ENCODE measurements at places on chromosomes 2 and 18.

- DNase-seq, result no peak
These were observed 442.2 kb upstream of the RAB12 start for GRCh38 chr18:8167026-8167425.

GRCh38 chr2:120992791-120993555 lies 257.3 kb downstream of the GLI2 start:
- no peak for DNase-seq

DNA sequence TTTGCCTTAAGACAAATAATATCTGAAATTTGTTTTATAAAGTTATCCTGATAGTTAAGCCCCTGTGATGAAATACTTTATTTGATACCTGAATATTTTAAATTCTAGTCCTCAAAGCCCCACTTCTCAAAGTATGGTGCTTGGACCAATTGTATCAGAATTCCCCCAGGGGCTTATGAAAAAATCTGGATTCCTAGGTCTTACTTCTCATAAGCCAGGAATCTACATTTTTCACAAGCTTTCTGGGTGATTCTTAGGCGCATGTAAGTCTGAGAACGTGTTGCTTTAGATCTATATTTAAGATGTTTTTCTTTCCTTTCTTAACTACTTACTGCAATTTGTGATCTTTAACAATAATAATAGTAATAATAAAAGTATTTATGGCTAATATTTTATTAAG lies 53.1 kb downstream of the MYO1B start:
- DNase-seq, result no peak

- DNase-seq, result no peak
These were observed 66.7 kb downstream of the CDC42EP3 start for GRCh38 chr2:37604716-37605115.

- DNase-seq, result no peak
These were observed 116.8 kb upstream of the FSHR start for GRCh38 chr2:49271060-49271606.

GRCh38 chr2:133532919-133533318 lies 35.3 kb downstream of the NCKAP5 start:
- no peak for DNase-seq

DNA sequence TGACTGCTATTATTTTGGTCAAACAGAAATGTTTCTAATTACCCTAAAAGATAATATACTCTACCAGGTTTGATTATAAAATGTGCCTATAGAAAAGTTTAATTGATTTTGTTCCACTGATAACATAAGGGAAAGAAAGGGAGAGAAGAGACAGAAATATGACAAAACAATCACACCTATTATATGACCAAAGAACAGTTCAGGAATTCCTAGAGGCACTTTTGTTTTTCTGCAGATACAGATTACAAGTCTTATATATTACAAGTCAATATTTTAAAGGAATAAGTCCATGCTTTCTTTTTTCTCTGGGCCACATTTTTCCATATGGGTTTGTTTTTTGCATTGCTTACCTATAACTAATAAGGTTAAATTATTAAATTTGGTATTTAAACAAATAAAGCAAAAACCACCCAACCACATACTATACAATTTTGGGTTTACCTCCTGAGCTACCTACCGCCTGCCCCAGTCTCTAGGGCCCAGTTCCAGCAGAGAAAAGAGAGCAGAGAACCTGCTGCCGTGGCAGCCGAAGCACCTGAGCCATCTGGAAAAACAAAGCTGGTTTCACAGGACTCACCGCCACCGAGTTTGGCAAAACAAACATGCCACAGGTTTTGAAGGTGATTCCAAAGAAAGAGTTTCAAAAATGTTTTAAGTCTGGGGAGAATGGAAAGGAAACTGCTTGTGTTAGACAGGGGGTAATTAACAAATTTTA lies 92.1 kb downstream of the DYM start:
- no peak for DNase-seq

GRCh38 chr2:106142683-106143082 lies 51.4 kb downstream of the UXS1 start:
- DNase-seq, result no peak

DNA sequence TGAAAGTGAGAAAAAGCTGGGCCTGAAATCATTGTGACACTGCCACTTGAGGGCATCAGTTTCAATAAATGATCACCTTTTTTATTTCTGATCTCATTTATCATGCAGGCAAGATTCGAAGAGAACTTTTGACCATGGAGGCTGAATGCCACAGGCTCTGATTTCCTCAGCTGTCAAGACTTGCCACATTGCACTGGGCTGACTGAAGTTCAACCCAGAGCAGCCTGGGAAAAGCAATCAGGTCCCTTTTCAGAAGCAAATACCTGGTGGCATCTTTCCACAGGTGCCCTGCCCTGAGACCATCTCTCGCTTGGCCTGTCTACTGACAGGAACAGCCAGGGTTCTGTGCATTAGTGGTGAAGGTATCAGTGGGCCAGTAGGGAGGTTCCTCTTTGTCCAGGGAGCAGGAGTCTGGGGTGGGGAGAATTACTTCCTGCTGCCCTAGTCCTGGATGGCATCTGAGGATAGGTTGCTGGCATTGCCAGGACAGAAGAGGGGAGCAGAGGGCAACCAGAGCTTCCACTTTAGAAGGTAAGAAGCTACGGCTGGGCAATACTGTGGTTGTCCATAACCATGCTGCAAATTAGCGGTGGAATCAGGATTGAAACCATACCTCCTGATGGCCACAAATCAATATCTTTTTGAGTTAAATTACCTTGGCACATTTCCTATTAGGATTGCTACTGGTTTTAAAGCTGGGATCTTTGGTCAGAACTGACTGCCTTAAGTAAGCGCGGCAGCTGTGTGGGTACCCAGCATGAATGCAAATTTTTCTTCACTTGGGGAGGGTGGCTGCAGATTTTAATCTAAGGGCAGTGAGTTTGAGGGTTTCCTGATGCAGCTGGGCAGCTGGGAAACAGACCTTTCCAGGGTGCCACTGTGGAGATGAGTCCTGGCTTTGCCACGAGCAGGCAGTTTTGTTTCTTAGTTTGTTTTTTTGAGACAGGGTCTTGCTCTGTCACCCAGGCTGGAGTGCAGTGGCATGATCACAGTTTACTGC lies 394.5 kb downstream of the ALK start:
- DNase-seq, result no peak

GRCh38 chr2:204201507-204201906 lies 264.9 kb downstream of the ICOS start:
- no peak for DNase-seq

DNA sequence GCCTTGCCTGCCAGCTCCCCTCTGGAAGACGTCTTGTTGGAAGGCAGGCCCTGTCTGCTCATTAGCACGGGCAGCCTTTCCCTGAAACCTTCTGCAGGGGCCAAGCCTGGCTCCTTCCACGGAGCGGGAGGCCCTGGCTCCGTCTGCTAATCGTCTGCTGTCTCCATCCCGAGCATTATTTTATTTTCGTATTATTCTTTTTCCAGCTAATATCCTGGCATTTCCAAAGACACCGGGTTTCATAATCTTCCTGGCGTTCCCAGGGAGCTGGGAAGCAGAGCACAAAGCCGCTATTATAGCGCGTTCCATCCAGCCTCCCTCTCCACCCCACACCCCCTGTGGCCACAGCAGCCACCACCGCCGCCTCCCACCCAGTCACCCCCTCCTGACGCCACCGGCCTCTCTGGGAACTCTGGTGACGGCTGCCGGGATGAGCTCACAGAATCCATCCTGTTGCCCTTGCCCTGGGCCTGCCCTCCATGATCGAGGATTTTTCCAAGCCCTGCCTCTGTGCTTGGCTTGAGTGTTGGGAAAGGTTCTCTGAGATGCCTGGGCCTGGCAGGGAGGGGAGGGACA lies 125.5 kb downstream of the DYSF start:
- DNase-seq, result no peak

- DNase-seq, result no peak
These were observed 17.2 kb downstream of the MAL start for GRCh38 chr2:95042472-95043271.

DNA sequence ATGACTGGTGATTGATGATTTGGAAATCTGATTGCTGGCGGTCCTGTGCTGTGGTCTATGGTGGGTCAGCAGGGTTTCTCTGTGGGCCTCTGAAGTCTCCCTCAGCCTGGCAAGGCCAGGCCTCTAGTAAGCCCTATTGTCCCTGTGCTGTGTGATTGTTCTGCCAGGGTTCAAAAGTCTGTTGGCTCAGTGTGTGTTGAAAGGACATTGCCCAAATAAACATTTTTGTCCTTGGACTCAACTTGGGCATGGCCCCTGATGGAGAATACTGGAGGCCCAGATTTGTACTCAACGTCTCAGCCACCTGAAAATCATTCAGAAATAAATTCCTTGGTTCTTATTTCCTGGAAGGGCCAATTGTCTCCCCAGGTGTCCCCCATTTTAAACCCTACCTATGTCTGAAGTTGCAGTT lies 74.4 kb downstream of the MAP4K4 start:
- no peak for DNase-seq

- no peak for DNase-seq
These were observed 25.0 kb downstream of the COA5 start for GRCh38 chr2:98583276-98583675.

- no peak for DNase-seq
These were observed 329.6 kb upstream of the MAP2 start for GRCh38 chr2:209094221-209094620.

GRCh38 chr2:236561874-236562273 lies 7.8 kb upstream of the ACKR3 start:
- no peak for DNase-seq

GRCh38 chr2:18399601-18400000 lies 160.9 kb downstream of the RDH14 start:
- no peak for DNase-seq

DNA sequence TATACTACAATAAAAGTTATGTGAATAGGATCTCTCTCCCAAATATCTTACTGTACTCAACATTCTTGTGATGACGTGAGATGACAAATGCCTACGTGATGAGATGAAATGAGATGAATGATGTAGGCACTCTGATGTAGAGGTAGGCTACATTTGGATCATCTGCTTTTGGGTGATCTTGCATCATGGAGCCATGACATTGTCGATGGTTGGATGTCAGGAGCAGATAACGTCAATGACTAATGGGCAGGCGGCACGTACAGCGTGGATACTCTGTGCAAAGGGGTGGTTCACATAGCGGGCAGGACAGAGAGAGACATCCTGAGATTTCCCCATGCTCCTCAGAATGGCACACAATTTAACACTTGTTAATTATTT lies 40.8 kb upstream of the PPP1R1C start:
- DNase-seq, result no peak

- DNase-seq, result no peak
These were observed 101.4 kb downstream of the MYOM1 start for GRCh38 chr18:3118195-3119010.

GRCh38 chr18:55249550-55249949 lies 290.3 kb upstream of the CCDC68 start:
- no peak for DNase-seq

GRCh38 chr18:2965797-2966196 lies 47.1 kb downstream of the LPIN2 start:
- no peak for DNase-seq

DNA sequence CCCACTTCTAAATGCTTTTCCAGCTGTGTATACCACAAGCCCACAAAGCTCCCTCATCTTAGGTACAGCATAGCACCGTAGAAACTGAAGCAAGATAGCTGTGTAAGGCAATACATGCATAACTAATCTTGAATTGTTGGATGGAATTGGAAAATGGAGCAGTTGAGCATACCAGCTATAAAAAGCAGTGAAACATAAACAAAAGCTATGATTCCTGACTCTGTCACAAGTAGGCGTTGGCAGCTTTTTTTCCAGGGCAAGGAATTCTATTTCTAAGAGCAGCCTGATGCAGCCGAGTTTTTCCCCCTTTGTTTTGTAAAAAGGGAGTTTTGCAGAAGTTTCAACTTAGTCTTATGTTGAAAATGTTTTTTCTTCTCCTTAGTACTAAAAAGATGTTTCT lies 32.4 kb downstream of the MOGAT1 start:
- no peak for DNase-seq

DNA sequence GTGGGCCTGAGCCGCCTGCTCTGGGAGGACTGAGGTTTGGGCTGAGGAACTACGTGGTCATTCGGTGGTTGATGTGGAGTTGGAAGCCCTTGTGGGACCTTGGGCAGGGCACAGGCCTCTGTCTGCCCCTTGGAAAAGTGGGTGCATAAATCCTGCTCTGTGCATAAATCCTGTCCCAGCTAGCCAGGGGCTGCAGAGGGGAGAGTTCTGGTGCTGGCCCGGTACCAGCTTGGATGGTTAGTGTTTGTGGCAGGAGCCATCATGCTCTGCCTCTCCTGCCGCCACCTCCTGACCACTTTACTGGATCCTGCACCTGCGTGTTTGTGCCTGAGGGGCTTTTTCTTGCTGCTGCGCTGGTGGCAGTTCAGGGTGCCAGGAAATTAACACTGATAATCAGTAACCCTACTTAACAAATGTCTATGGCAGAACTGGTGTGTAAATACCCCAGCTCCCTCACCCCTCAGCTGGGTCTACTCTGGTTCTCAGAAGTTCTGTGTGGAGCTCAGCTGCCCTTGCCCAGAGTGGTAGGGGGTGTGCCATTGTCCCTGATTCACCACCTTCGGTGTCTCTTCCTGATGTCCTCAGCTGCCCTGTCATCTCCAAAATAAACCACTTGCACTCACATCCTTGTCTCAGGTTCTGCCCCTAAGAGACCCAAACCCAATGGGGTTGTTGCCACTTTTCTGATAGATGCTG lies 156.8 kb downstream of the GLI2 start:
- no peak for DNase-seq

DNA sequence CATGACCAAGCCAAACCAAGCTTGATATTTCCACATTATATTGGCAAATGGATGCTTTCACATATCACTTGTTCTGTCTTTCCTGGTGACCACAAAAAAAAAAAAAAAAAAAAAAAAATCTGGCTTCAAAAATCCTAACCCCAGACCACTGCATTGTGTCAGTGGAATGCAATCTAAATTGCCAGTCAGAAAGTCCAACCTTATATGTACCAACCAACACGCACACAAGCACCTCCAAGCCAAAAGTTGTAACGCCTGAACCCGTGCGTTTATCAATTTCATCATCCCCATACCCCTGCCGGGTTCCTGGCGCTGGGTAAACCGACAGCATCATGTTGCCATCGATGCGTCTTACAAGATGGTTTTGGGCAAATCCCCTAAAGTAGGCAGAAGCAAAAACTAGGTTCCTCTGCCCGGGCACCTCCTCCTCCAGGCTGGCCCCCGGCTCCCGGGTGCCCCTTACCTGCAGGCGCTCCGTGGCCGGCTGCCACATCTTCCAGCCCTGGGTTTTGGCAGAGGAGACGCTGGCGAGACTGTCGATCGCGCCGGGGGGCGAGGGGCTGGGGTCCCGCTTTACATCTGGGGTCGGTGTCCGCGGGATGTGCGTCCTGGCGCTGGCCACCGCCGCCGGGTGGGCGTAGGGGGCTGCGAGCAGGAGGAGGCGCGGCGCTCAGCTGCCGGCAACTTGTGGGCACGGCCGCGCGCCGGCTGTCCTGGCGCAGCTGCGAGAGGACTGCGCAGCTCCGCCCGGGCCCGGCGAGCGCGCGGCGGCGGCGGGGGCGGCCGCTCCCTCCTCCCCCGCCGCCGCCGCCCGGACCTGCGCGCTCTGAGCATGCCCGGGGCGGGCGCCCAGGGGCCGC lies at the start of gene PID1:
TSS of gene PID1 (minus strand) at position 737 of the 860 bp plus-strand sequence. CDS start at position 493, 244 bp downstream.
- peak; percentile 91 for DNase-seq

DNA sequence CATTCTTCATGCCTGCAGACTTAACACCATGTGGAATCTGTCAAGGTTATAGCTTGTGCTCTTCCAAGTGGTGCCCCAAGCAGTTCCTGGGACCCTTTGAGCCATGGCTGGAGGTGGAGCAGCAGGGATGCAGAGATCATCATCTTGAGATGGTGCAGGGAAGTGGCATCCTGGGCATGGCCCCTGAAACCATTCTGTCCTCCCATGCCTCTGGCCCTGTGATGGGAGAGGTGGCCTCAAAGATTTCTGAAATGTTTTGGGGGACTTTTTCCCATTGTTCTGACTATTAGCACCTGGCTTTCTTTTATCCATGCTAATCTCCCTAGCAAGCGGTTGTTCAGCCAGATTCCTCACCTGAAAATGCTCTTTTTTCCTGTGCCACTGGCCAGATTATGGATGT lies 10.3 kb upstream of the TMEM37 start:
- DNase-seq, result no peak

Data from upper lobe of left lung (tissue), 6 donors.